Fibroblast of lung (primary cell): ENCODE measurements at places on chromosomes 7 and 10. TPM values are rescaled to one million over a fixed set of nuclear protein-coding genes. Genes with fewer than 3 reads are reported as not detected.
A peak's percentile ranks its signal among the peaks of the same experiment; 100 is the strongest.

- H3K4me3 ChIP-seq = no peak overlapping the region
- no peak for DNase-seq
- H3K36me3 ChIP-seq = no peaks in the 10 kb centered on the region
- peaks cover 6% of the 10 kb centered on the region for H3K27me3 ChIP-seq
- H3K27ac ChIP-seq = no peak overlapping the region
Observed at GRCh38 chr10:69643779-69644657, 14.0 kb downstream of the FAM241B start.

- DNase-seq = no peak
- H3K4me1 ChIP-seq = no peaks in the 10 kb centered on the region
- no peaks in the 10 kb centered on the region for H3K27me3 ChIP-seq
- H3K36me3 ChIP-seq = no peaks in the 10 kb centered on the region
- H3K4me3 ChIP-seq = no peak overlapping the region
Observed at GRCh38 chr10:131126321-131127137, 185.0 kb downstream of the TCERG1L start.

GRCh38 chr7:33091111-33091531 is 18.1 kb downstream of the RP9 start:
- no peaks in the 10 kb centered on the region for H3K4me1 ChIP-seq
- H3K36me3 ChIP-seq = no peaks in the 10 kb centered on the region
- peak; percentile 55 for DNase-seq
- H3K27me3 ChIP-seq = no peaks in the 10 kb centered on the region
- no peak overlapping the region for H3K27ac ChIP-seq
- H3K4me3 ChIP-seq = no peak overlapping the region

The NRF1 gene
- polyA plus RNA-seq = 7.3 and 11.3 TPM in 2 replicates
